Calu3 (cell line): ENCODE measurements at places on chromosomes 3 and 15. TPM values are rescaled to one million over a fixed set of nuclear protein-coding genes. Genes with fewer than 3 reads are reported as not detected.

Gene P2RY14
- total RNA-seq: not detected in 2 replicates

Gene MRPL46
- 47.6 and 53.8 TPM in 2 replicates for total RNA-seq

Gene PRR20G
- not detected in 2 replicates for total RNA-seq

GRCh38 chr15:98292442-98293240 lies 332.1 kb downstream of the ARRDC4 start:
- H3K4me3 ChIP-seq: no peak overlapping the region
- no peak overlapping the region for H3K27ac ChIP-seq
- H3K4me1 ChIP-seq: no peaks in the 10 kb centered on the region
- peak; percentile 72 for DNase-seq

DNA sequence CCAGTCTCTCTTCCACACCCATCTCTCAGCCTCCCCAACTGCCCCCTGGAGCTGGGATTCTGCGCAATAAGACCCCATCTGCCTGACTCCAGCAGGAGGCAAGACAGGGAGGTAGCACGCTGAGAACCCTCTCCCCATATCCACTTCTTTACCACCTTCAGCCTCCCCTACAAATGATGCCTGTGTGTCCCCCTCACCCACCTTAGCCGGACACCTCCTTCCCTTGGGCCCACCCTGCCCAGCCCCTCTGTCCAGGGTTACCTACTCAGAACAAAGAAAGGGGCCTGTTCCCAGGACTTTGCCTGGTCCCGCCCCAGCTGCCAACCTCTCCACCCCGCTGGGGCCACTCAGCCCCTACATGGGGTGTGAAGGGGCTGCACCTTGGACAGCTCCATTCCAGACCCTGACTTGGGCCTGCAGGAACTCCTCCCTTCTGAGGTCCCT lies 40.8 kb upstream of the ATP2B2 start:
- H3K36me3 ChIP-seq: no peaks in the 10 kb centered on the region
- DNase-seq: no peak
- H3K4me1 ChIP-seq: no peaks in the 10 kb centered on the region
- no peak overlapping the region for H3K27ac ChIP-seq
- H3K27me3 ChIP-seq: peaks cover 90% of the 10 kb centered on the region

- no peaks in the 10 kb centered on the region for H3K36me3 ChIP-seq
- no peak overlapping the region for H3K4me3 ChIP-seq
- DNase-seq: no peak
- H3K27ac ChIP-seq: no peak overlapping the region
- H3K4me1 ChIP-seq: no peaks in the 10 kb centered on the region
These were observed 4.2 kb upstream of the CHRM5 start for GRCh38 chr15:33963831-33964664.

- peaks cover 29% of the 10 kb centered on the region for H3K4me1 ChIP-seq
- H3K27ac ChIP-seq: no peak overlapping the region
- H3K27me3 ChIP-seq: no peaks in the 10 kb centered on the region
- no peak overlapping the region for H3K4me3 ChIP-seq
- no peak for DNase-seq
- no peaks in the 10 kb centered on the region for H3K36me3 ChIP-seq
These were observed 280.6 kb downstream of the ROBO2 start for GRCh38 chr3:77320514-77320913.

- H3K36me3 ChIP-seq: no peaks in the 10 kb centered on the region
- H3K27ac ChIP-seq: no peak overlapping the region
- no peaks in the 10 kb centered on the region for H3K4me1 ChIP-seq
- DNase-seq: no peak
- H3K27me3 ChIP-seq: no peaks in the 10 kb centered on the region
- H3K4me3 ChIP-seq: no peak overlapping the region
These were observed 190.7 kb upstream of the CGNL1 start for GRCh38 chr15:57185507-57186074.

- H3K36me3 ChIP-seq: peaks cover 58% of the 10 kb centered on the region
- peak overlapping the region; percentile 88 for H3K27ac ChIP-seq
- peaks cover 14% of the 10 kb centered on the region for H3K4me1 ChIP-seq
- H3K27me3 ChIP-seq: no peaks in the 10 kb centered on the region
- peak overlapping the region; percentile 96 for H3K4me3 ChIP-seq
These were observed 620 bp upstream of the ANP32A start for GRCh38 chr15:68821190-68821840.

DNA sequence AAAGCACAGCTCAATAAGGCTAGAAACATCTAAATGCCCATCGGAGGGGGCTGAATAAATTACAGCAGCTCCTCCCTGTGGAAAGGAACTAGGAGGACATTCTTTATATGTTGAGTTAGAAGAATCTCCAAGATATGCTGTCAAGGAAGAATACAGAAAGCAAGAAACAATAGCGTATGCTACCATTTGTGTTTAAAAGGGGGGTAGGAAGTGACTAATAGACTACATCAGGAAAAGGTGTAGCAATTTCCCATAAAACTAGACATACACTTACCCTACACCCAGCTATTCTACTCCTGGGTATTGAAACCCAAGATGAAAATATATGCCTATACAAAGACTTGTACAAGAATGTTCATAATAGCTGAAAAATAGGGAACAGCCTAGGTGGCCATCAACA lies 21.6 kb downstream of the SEC61A1 start:
- H3K36me3 ChIP-seq: peaks cover 92% of the 10 kb centered on the region
- no peaks in the 10 kb centered on the region for H3K27me3 ChIP-seq
- H3K27ac ChIP-seq: peak overlapping the region; percentile 61
- no peak for DNase-seq

DNA sequence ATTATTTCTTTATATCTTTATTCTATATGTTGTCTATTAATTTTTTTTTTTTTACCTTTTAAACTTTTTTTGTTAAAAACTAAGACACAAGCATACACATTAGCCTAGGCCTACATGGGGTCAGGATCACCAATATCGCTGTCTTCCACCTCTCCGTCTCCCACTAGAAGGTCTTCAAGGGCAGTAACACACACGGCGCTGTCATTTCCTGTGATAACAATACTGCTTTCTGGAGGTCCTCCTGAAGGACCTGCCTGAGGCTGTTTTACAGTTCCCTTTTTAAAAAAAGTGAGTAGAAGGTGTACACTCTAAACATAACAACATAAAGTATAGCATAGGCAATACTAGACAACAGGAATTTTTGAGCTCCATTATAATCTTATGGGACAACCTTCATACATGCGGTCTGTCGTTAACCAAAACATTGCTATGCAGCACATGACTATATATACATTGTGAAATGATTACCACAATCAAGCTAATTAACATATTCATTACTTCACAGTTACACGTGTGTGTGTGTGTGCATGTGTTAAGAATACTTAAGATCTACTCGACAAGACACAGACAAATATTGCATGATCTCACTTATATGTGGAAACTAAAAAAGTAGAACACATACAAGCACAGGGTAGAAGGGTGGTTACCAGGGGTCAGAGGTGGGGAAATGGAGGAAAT lies 20.8 kb downstream of the RAB6B start:
- no peak for DNase-seq
- H3K27ac ChIP-seq: no peak overlapping the region
- peaks cover 84% of the 10 kb centered on the region for H3K27me3 ChIP-seq
- H3K4me3 ChIP-seq: no peak overlapping the region
